Left colon (tissue), 2 donors: ENCODE measurements at places on chromosomes 13 and 19. TPM values are rescaled to one million over a fixed set of nuclear protein-coding genes. Genes with fewer than 3 reads are reported as not detected.
A peak's percentile ranks its signal among the peaks of the same experiment; 100 is the strongest.

GRCh38 chr19:14300303-14300702 lies 80.9 kb upstream of the ADGRE5 start:
- DNase-seq, result no peak

GRCh38 chr13:107867701-107868661 lies 347.4 kb downstream of the LIG4 start:
- no peak for DNase-seq

GRCh38 chr13:109784590-109785140 lies 1.7 kb downstream of the IRS2 start:
- peak; percentile 67 for DNase-seq

GRCh38 chr19:6228551-6229215 lies 51.1 kb downstream of the MLLT1 start:
- DNase-seq, result no peak

GRCh38 chr13:72246396-72246795 lies 379.4 kb upstream of the DACH1 start:
- DNase-seq, result no peak

- no peak for DNase-seq
Measured at GRCh38 chr13:43905435-43906031, 25.8 kb downstream of the LACC1 start.

GRCh38 chr13:103615771-103616170 lies 549.6 kb upstream of the SLC10A2 start:
- DNase-seq, result no peak

DNA sequence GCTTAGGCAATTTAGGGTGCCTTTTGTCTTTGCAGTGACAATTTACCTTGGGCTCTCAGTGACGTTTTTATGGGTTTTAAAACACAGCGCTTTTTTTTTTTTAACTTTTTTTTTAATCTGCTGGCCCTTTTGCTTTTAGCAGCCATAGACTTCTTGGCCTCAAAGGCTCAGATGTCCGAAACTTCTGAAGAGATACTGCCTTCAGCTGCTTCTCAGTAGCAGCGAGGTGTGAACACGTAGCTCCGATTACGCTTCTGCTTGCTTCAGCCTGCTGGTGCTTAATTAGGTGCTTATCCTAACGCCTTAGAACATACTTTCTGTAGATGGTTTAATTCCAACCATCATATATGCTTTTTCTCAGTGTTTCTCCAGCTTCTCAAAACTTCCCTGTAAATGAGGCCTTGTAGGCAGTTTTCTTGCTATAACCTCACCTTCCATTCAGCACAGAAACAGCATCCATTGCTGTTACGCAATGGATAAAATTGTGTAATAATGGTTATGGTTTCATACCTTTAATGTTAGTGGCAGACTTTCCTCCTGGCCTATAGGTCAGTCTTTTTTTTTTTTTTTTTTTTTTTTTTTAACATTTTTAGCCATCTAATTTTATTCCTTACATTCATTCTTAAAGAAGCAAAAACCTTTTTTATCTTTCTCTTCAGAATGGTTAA lies 723.9 kb downstream of the GPC5 start:
- no peak for DNase-seq

- no peak for DNase-seq
Measured at GRCh38 chr13:41603917-41604316, 146.6 kb downstream of the RGCC start.

- DNase-seq, result no peak
Measured at GRCh38 chr19:47141695-47142094, 11.1 kb downstream of the SAE1 start.

- no peak for DNase-seq
Measured at GRCh38 chr13:32002873-32003272, 28.7 kb upstream of the FRY start.

CEBPA gene
- 70.6 TPM for total RNA-seq

ELAVL1 gene
- total RNA-seq, result 61.4 TPM

CCDC8 gene
- total RNA-seq, result 2.5 TPM

LCP1 gene
- total RNA-seq, result 33.4 TPM
